Activated naive CD8-positive, alpha-beta T cell treated with anti-CD3 and anti-CD28 coated beads for 36 hours (primary cell): ENCODE measurements at places on chromosomes 7 and 10. TPM values are rescaled to one million over a fixed set of nuclear protein-coding genes. Genes with fewer than 3 reads are reported as not detected.

DNA sequence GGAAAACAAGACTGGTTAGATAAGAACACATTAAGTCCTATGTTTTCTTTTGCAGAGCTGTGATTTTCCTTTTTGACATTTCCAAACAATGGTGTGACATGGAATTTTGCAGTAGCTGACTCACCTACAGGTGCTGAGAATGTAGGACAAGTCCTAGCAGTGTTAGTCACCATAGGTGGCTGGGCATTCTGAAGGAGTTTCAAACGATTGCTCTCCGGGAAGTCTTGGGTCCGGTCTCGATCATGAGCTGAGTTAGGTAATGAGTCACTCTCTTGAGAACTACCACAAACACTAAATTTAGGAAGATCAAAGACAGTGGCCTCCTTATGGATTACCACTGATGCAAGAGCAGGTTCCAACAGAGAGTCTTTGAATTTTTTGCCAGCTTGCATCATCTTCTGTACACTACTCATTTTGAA is 3.6 kb downstream of the FIGNL1 start:
- H3K27me3 ChIP-seq = no peaks in the 10 kb centered on the region
- peak overlapping the region; percentile 6 for H3K4me3 ChIP-seq
- H3K4me1 ChIP-seq = peaks cover 52% of the 10 kb centered on the region
- peaks cover 41% of the 10 kb centered on the region for H3K36me3 ChIP-seq
- H3K27ac ChIP-seq = peak overlapping the region; percentile 76

GRCh38 chr7:46930366-46930765 is 651.5 kb downstream of the TNS3 start:
- H3K27me3 ChIP-seq = no peaks in the 10 kb centered on the region
- H3K27ac ChIP-seq = no peak overlapping the region
- H3K4me3 ChIP-seq = no peak overlapping the region
- H3K36me3 ChIP-seq = no peaks in the 10 kb centered on the region
- H3K4me1 ChIP-seq = no peaks in the 10 kb centered on the region
- DNase-seq = no peak

DNA sequence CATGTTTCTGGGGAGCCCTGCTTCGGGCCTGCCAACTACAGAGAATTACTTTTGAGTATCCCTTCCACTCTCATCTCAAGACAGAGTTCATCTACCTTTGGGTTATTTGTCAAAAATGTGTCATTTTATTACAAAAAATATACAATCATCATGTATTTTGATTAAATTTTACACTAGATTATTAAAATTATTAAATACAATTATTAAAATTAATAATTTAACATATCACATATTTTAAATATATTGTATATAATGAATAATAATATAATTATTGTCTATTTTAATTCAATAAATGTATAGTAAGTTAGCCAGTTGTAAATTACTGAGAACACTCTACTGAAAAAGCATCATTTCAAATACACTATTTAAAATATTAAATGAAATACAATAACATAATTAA is 50.9 kb downstream of the FIGNL1 start:
- H3K36me3 ChIP-seq = peaks cover 78% of the 10 kb centered on the region
- peaks cover 73% of the 10 kb centered on the region for H3K4me1 ChIP-seq
- DNase-seq = no peak

- no peak overlapping the region for H3K27ac ChIP-seq
- no peaks in the 10 kb centered on the region for H3K4me1 ChIP-seq
- no peak overlapping the region for H3K4me3 ChIP-seq
Measured at GRCh38 chr10:117884093-117884492, 162.6 kb downstream of the RAB11FIP2 start.

DNA sequence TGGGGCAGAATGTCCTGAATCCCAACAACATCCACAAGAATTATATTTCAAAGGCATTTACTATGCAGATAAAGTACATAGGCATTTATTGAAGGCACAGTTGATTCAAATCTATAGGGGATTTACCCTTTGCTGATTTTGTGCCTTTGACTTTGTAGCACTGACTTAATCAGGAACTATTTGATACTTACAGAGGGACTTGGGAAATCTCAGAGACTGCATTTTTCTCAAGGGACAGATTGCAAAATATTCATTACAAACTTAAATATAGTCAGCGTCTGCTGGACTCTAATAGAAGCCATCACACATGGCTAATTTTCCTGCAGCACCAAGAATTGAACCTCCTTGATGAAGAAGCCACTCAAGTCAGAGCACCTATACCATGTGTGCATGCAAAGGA is 44.9 kb downstream of the FAS start:
- no peaks in the 10 kb centered on the region for H3K36me3 ChIP-seq
- peaks cover 24% of the 10 kb centered on the region for H3K4me1 ChIP-seq
- H3K4me3 ChIP-seq = no peak overlapping the region

TMEM176A gene
- not detected for total RNA-seq

MEST gene
- 15.1 TPM for total RNA-seq

TUBAL3 gene
- not detected for total RNA-seq

WNT2 gene
- not detected for total RNA-seq

ZNF775 gene
- 4.0 TPM for total RNA-seq
